ENCODE measurements at places on chromosomes 6 and 20. TPM values are rescaled to one million over a fixed set of nuclear protein-coding genes. Genes with fewer than 3 reads are reported as not detected.

Gene LAMA5
- 2.2 TPM for total RNA-seq

Gene PLG
- not detected for total RNA-seq

Gene SLC17A4
- not detected for total RNA-seq

Gene MCCD1
- total RNA-seq: not detected

Gene SCUBE3
- 62.5 TPM for total RNA-seq

Gene TAGAP
- not detected for total RNA-seq

- DNase-seq: no peak
Observed at GRCh38 chr6:11675601-11676000, 103.0 kb downstream of the ADTRP start.

DNA sequence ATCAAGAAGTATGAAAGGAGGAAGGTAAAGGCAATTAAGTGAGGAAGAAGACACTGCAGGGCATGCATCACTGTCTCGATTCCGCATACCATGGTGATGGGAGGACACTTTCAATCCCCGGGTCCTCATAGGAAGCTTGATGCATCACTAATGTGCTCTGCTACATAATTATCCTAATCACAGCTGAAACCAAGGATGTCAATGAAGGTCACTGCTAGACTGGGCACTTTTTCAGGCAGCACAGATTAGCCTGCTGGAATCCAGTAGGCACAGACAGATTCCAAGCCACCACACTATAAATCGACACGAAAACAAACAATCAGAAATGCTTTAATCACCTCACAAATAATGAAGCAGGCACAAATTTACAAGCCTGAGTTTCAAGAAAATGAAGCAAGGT is 206.7 kb downstream of the KIF16B start:
- no peak for DNase-seq

- DNase-seq: no peak
Observed at GRCh38 chr20:14913896-14914620, 576.6 kb upstream of the FLRT3 start.

DNA sequence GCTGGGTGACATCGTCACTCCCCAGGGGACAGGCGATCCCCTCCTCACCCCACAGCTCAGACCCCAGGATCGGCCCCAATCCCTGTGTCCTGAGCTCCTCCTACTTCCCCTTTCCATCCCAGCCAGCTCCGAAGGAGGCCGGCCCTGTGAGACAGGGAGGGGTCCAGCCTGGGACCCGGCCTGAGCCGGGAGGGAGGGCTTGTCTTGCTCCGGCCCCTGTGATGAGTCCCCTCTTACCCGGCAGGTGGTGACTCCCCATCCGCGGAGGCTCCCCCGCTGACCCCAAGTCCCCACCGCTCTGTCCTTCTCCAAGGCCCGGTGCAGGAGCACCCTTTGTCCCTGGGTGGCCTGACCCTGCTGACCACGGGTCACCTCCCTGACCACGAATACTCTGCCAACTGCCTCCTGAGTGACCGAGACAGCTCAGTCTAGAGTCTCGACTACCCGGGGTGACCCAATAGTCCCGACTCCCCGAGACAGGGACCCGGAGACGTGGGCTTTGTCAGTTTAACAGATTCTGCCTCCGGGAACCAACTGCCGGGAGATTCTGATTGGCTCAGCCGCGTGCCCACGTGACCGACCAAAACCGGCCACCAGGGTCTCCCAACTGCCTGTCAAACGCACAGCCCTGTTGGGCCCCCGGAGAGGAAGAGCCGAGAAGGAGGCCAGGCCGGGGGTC is 187.4 kb upstream of the PROKR2 start:
- DNase-seq: peak; percentile 90

DNA sequence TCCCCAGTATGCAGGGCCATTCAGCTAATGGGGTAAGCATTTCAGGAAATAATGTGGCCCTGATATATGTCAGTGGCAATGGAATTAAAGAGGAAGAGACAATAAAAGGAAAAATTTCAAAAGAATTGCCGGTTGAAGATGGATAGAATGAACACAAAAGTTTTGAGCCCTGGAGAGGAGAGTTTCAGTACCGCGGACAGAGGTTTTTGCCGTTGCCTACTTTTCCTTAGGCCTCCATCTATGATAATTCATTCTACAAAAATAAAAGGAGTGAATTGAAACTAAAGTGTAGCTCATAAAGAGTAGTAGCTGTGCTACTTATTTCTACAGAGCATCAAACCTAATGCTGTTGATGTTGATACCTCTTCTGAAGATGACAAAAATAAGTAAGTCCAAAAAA is 140.7 kb downstream of the RNASET2 start:
- DNase-seq: no peak

DNA sequence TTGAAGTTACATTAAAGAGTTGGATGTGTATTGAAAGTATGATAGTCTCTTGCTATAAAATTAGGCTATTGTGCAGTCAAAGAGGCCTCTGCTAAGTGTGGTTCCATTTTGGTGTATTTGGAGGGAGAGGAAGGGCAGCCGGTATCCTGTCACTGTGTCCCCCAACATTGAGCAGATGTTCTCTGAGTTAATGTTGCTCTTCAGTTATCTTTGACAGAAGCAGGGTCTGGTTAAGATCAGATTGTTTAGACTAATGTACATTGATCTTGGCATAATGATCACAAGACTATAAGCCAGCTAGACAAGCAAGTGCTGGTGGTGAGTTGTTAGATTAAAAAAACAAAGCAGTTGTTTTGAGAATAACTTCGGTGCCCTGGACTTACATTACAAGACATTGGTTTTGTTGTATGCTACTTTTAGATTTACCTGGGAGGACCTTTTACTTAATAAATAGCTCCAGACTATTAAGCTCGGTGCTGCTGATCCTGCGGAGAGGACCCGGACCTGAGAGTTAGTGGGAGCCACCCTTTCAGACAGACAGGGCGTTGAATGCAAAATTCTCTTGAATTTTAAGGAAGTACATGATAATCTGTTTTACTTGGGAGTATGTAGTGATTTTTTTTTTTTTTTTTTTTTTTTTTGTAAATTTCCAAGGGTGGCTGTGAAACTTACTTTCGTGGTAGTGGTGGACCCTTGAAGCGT is 97.8 kb downstream of the JARID2 start:
- DNase-seq: no peak

- DNase-seq: no peak
Observed at GRCh38 chr20:20823476-20823881, 111.0 kb upstream of the RALGAPA2 start.

DNA sequence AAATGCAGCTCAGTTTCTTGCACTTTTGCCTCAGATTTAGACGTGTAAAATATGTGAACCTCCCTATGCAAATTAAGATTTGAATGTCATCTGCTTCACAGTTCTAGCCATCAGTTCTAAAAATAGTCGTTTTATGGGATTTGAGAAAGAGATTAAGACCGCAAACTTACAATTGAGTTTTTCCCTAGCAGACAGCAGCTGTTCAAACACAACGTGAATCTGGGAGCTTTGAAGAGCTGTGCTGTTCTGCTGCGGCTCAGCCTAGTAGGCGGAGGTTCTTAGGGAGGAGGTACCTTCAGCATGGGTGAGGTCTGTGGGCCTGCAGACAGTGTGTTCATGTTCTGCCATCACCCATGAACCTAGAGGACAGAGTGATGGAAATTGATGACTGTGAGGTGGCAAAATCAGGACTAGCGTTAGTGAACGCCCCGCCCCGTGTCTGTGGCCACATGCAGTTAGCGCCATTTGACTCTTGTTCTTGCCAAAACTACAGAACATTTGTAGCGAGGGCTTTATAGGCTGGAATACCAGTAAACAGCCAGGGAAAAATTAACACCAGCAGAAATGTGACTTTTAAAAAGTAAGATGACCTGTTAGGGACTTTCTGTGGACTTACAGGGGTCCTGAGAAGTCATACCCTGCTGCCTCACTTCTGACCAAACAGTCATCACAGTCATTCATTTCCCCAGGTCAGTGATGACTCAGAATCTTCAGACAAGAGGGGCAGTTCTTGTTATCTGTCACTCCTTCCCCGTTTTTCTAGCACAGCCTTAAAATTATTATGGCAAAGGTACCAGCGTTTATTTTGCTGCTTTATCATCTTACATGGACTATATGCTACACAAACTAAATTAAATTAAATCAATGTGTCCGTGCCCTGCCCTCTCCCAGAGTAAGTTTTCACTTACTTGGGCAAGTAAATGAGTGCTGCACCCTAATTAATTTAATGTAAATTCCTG is 84.3 kb upstream of the TMEM181 start:
- peak; percentile 79 for DNase-seq

DNA sequence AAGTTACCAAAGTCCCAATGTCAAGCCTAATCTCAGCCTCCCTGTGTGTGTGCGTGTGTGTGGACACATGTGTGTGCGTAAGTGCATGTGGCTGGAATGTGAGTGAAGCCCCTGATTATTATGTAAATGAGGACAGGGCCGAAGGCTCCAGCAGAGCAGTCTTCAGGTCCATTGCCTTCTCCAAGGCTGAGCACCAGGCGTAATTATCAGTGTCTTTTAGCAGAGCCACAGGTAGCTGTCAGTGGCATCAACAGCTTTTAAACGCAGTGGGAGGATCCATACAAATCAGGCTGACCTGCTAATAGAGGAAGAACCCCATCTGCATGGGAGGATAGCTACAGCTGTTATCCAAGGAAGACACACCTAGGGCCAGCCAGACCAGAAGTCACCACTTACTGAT is 324.3 kb upstream of the MOCS1 start:
- no peak for DNase-seq

- no peak for DNase-seq
Observed at GRCh38 chr6:33241968-33242367, 29.7 kb downstream of the VPS52 start.

GRCh38 chr6:41832263-41832662 is 44.8 kb downstream of the TOMM6 start:
- DNase-seq: no peak

Measured in osteoblast (primary cell).